ENCODE measurements at places on chromosomes 4 and X.

GRCh38 chrX:46991664-46992063, 79.4 kb downstream of the JADE3 start:
- no peak for DNase-seq

DNA sequence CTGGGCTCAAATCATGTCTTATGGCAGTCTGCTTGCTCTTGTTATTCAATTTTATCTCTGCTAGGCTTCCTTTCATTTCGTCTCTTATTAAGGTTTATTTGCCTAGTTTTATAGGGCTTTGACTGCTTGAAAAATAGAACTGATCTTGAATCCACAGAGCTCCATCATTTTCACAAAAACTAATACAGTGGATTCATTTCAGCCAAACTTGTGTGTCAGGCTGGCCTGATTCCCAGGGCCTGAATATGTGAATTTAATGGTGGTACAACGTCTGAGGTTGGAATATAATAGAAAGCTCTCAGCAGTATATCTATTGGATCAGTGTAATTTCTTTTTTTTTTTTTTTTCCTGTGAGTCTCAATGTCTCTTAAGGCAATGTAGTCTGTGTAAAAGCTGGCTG, 123.3 kb downstream of the POU4F2 start:
- no peak for DNase-seq

DNA sequence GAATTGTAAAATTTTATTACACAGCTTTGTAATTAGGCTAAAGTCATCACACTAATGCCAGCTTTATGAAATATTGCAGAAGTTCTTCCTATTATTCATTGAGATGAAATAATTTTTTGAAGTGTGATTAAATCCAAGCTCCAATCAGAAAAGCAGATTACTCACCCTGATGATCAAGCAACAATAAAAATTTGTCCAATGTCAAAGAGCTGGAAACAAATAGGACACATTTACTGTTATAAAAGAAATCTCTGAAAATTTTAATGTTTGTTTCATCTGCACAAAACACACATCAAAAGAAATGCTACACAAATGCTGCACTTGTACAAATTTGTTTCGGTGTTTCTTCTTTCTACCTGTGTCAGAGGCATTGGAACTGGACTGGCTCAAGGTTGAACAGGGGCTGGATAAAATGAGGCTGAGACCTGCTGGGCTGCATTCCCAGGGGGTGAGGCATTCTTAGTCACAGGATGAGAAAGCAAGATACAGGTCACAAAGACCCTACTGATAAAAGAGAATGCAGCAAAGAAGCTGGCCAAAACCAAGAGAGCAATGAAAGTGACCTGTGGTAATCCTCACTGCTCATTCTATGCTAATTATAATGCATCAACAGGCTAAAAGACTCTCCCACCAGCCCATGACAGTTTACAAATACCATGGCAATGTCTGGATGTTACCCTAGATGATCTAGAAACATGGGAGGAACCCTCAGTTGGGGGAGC, 78.3 kb downstream of the GASK1B start:
- DNase-seq = no peak

DNA sequence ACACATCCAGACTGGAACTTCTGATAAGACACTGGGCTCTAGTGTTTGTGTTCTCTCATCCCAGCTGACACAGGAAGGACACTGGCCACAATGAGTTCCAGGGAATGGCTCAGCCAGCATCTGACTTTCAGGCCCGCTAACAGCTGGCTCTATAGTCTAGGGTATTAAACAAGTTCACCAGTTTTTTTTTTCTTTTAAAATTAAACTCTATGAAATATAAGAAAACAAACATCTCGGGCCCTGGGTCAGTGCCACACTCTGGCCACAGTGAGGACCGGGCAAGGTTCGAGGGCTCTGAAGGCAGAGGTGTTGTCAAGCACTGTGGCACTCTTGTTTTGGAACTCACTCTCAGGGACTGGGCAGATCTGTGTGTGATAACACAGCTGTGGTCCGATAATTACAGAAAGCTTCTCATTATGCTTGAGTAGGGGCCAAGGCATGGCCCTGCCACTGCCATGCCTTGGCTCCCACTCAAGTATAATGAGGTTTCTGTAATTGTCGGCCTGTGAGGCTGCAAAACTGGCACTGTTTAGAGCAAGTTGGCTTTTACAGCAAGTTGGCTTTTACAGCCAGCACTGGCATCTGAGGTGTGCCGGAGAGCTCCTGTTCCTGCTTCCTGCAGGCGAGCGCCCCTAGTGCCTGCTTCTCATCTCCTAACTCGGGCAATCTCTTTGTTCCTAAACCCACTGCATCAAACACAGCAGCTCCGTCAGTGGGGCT, 62.8 kb downstream of the PPP1R2C start:
- DNase-seq = no peak

- DNase-seq = no peak
Observed at GRCh38 chrX:123157586-123157985, 26.5 kb upstream of the GRIA3 start.

- no peak for DNase-seq
Observed at GRCh38 chr4:113602646-113603228, 158.8 kb downstream of the CAMK2D start.

DNA sequence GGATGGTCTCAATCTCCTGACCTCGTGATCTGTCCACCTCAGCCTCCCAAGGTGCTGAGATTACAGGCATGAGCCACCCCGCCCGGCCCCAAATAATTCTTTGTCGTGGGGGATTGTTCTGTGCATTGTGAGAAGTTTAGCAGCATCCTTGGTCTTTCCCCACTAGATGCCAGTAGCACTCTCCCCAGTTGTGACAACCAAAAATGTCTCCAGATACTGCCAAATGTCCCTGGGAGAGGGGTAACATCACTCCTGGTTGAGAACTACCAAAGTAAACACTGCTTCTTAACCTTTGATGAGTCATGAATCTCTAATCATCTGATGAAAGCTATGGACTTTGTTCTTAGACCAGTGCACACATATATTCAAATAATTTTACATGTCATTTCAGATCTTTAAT, 90.7 kb upstream of the BRS3 start:
- DNase-seq = no peak

GRCh38 chrX:20224814-20225487, 41.8 kb downstream of the RPS6KA3 start:
- DNase-seq = no peak

DNA sequence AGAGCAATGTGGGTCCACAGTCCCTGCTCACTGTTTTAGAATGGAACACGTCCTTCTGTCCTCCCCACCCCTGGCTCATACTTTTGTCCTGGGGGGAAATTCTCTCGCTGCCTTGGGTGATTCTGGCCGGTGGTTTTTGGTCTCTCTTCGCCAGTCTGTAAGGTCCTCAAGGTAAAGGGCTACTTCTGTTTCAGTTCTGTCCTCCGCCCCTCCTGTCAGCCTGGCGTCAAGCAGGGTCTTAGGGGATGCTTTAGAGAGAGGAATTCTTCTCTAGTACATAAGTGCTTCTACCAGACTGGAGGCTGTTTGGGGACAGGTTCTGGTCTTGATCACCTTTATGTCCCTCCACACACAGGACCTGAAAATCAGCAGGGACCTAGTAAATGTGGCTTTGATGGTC, 617 bp upstream of the MRFAP1L1 start:
- no peak for DNase-seq

DNA sequence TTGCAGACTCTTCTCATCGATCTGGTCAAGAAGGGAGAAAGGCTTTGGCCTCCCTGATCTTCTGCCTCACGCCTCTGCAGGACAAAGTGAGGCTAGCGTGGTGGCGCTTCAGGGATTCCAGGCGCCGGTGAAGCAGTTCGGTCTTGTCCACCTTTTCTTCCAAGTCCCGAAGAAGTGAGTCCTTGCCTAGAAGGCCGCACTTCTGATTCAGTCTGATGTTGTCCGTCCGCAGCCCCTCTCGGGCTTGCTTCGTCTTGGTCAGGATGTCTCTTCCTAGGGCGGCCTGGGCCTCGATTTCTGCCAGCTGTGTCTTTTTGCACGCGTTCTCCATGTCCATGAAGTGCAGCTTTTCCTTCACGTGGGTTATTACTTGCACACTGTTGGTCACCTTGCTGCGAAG, 1.9 kb upstream of the TADA2B start:
- DNase-seq = no peak

DNA sequence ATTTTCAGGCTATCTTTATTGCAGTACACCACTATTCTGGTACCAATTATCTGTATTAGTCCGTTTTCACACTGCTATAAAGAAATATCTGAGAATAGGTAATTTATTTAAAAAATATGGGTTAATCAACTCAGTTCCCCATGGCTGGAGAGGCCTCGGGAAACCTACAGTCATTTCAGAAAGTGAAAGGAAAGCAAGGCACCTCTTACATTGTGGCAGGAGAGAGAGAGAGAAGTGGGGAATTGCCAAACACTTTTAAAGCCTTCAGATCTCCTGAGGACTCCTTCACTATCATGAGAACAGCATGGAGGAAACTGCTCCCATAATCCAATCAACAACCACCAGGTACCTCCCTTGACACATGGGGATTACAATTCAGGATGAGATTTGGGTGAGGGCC, 54.7 kb downstream of the AMER1 start:
- no peak for DNase-seq

GRCh38 chr4:78171482-78171881, 114.4 kb downstream of the FRAS1 start:
- no peak for DNase-seq

DNA sequence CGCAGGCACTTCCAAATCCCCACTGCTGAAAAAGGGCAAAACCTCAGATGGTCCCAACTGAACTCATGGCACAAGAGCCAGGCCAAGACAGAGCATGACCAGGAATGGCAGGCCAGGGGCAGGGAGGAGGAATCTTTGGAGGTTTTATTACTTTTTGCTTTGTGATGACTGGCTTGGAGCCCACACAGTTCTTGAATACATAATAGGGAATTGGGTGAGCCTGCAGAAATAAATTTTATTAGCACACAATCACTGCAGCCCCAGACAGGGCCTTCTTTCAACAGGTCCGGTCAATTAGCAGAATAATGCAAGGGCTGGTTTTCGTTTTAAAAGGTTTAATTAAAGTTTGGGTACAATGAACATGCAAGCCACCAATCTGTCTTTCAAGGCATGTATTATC, 23.4 kb upstream of the MAMLD1 start:
- no peak for DNase-seq

- no peak for DNase-seq
Observed at GRCh38 chrX:26845056-26845455, 618.1 kb downstream of the PPP4R3C start.

Data from GM12892 (cell line).